Kidney (tissue), 22 donors: ENCODE measurements at places on chromosomes 2 and 18. TPM values are rescaled to one million over a fixed set of nuclear protein-coding genes. Genes with fewer than 3 reads are reported as not detected.

PSTPIP2 gene
- 11.1 TPM for total RNA-seq

RAB6D gene
- total RNA-seq = 0.16 TPM

GRHL1 gene
- total RNA-seq = 6.0 TPM

RBBP8 gene
- 166 TPM for total RNA-seq

DYNAP gene
- total RNA-seq = not detected

GCG gene
- total RNA-seq = not detected

CEBPZOS gene
- 38.3 TPM for total RNA-seq

PLB1 gene
- total RNA-seq = 6.8 TPM

BOLL gene
- not detected for total RNA-seq

HNMT gene
- total RNA-seq = 61.6 TPM

ZNF892 gene
- 6.2 TPM for total RNA-seq

CLEC4F gene
- total RNA-seq = 0.72 TPM

SMYD1 gene
- total RNA-seq = not detected

NPC1 gene
- 50.2 TPM for total RNA-seq
